ENCODE measurements at places on chromosomes 12 and 14.
A peak's percentile ranks its signal among the peaks of the same experiment; 100 is the strongest.

DNA sequence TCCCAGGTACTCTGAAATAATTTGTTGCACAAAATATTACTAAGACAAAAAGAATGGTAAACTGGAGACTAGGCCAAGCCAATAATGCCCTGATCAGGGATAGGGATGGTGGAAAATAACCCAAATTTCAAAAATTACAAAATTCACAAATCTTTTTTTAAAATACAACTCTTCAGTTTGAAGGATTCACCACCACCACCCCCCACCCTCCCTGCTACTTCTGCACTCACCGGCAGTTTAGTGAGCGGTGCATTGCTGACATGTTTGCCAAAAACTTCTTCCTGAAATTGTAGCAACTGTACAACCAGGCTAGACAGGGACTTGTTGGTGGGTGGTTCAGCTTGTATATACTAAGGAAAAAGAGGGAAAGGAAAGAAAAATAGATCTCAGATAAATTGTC, 2.3 kb downstream of the SMARCC2 start:
- no peak for DNase-seq

GRCh38 chr12:12837025-12837812, 24.1 kb downstream of the DDX47 start:
- peak; percentile 76 for DNase-seq

DNA sequence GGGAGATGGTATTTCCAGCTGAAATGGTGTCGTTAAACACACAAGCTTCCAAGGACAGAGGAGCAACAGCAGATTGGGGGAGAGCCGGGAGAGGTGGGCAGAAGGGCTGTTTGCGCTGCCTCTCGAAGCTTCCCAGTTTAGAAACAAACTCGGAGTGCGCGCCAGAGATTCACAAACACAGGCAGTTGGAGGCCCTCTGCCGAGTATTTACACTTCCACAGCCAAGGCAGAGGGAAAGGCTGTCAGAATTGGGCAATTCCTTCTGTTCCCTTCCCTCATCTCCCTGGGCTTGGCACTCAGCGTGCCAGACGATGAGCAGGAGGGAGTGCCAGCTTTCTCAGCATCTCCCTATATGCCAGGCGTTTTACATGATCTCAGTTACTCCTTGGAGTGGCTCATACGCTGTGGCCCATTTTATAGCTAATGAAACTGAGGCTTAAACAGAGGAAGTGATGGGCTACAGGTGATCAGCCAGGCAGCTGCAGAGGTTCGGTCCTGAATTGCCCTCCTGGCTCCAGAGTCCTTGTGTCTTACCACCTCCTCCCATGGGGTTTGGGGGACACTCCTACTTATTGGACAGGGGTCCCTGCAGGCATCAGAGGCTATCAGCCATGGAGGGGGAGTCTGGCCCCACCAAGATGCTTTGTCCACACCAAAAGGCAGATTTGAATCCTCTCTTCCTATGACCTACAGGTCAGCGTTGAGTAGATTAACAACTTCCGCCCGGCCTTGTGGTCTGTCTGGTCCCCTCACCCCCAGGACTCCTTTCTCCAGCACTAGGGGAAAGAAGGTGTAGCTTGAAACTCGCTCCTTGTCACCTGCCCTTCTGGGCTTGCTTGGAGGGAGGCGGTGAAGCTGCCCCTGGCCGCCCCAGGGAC, 3.1 kb downstream of the FAM222A start:
- DNase-seq, result no peak

DNA sequence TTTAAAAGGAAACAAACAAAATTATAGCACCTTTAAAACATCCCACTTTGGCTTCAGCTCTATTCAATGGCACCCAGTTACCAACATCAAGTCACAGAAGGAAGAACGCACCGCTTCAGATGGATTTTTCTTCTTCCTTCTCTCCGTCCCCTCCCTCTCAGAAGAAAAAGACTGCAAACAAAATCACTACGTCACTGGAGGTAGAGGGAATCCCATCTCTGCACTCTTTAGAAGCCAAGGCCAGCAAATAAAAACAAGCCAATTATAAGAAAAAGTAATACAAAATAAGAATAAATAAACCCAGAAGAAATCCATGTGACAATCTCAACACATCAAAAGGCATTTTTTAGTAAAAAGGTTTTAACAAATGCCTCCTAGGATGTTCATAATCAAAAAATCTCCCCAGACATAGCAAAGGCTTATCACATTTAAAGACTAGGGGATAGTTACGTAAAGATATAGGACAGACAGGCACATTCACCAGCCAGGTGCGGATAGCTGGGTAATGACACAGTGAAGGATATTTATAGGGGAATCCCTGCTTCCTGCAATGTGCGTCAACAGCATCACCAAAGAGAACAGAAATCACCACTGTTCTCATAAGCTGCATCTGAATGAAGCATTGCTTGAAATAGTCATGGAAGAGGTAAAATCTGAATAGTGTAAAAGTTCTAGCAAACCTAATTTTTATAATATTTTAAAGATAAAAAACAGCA, 89.4 kb downstream of the R3HDM2 start:
- no peak for DNase-seq

DNA sequence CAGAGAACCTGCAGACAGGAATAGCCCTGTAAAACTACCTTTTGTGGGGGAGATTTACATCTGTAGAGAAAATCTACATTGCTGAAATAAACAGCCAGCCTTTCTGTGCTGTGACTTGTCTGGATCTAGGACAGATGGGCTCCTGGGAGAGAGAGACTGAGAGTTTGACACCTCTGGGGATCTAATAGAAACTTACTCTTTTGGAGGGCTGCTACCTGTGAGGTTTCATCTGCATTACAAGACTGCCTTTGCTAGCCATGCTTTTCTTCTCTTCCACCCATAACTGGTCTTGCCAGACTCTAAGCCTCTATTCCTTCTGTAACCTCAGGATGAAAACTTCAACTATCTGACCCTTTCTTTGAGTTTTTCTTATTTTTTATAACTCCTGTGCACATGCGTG, 452.6 kb downstream of the ZFP36L1 start:
- no peak for DNase-seq

DNA sequence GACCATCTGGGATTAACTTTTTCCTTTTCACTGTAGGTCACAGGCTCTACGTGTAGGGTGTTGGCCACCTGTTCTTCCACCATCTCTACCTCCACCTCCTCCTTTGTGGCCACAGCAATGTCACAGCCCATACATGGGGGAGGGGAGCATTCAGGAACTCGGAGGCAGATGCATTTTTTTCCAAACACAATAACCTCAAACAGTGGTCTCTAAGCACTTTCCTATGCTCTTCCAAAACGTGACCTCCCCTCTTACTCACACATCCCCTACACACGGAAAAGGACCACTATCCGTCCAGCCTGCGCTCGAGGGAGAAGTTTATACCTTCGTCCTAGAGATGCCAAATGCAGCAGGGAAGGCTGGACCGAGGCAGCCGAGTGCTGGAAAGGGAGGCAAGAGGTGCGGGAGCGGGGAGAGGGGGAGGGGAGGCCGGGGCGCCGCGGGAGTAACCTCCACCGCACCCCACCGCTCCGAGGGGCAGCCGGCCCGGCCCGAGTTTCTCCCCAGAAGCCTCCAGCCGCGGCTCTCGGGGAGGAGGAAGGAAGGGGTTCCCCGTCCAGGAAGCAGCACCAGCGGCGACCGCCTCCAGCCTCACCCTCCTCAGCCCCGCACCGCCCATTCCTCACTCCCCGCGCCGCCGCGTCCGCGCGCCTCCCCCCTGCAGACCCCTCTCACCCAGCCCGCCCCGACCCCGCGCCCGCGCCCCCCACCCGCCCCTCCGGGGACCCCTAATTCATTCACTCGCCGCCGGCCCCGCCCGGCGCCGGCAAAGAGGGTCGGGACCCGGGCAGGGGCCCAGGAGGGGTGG, 594 bp downstream of the KRAS start:
- peak; percentile 30 for DNase-seq

DNA sequence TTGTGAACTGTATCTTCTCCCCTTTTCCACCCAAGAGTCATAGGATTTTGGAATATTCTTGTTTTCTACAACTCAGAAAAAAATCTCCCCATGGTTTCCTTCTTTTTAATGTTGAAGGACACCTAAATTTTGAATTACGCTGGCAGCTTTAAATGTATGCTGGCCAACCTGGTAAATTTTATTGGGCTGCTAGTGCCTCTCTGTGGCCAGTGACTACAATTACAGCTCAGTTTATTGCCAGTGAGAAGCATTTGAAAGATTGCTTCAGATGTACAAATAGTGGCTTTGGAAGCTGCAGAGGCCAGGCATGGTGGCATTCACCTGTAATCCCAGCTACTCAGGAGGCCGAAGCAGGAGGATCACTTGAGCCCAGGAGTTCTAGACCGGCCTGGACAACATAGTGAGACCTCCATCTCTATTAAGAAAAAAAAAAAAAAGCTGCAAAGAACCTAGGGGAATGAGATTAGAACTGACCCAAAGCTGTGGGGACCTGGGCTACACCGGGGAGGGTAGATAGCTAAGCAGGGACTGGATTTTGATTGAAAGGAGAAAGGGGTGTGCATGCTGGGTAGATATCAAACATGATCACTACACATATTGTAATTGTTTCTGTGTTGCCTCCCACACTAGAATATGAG, 7.6 kb upstream of the RAB21 start:
- DNase-seq, result peak; percentile 35

DNA sequence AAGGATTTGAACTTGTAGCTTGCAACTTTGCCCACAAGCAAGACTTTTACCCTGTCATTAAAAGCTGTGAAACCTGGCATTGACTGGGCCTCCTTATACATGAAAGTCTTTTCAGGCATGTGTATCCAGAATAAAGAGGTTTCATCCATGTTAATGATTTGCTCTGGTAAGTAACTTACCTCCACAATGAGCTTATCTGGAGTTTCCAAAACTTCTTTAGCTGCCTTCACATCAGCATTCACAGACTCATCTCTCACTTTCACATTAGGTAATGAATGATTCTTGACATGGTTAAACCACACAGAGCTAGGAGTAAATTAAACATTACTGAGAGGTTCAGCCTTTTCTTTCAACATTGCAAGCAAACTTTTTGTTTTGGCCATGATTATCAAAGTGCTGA, 234.4 kb upstream of the CLEC14A start:
- DNase-seq, result no peak

DNA sequence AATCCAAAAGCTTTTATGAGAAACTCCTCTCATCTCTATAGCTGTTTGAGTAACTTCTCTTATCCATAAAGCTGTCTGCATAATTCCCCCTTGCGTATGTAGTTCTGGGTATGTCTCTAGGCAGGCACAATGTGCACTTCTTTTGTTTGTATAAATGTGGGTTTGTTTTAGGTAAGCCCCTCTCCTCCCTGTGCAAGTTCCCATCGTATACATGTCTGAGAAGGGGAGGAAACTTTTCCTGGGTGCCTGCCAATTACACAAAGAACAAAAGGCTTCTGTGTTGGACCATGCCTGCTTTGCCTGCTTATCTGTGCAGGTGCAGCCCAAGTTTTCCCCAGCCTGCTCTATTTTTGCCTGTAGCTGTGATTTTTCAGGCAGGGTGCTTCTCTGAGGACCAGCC, 96.7 kb downstream of the CCER1 start:
- DNase-seq, result no peak

- no peak for DNase-seq
Measured at GRCh38 chr14:68519671-68520187, 273.1 kb downstream of the ZFP36L1 start.

DNA sequence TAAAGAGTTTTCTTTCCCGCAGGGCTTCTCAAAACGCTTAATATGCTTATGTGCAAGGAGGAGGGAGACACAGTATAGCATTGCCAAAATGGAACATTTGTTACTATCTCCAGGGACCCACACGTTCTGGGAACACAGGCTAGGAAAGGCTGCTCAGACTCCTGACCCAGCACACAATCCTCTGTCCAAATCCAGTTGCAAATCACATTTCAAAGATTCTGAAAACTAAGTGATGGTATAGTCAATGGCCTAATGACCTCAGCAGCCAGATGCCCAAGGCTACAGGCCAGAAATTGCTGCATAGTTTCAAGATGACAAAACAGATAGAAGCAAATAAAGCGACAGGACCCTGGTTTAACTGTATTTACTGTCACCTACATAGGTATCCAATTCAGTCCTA, 97.0 kb upstream of the GRIP1 start:
- no peak for DNase-seq

DNA sequence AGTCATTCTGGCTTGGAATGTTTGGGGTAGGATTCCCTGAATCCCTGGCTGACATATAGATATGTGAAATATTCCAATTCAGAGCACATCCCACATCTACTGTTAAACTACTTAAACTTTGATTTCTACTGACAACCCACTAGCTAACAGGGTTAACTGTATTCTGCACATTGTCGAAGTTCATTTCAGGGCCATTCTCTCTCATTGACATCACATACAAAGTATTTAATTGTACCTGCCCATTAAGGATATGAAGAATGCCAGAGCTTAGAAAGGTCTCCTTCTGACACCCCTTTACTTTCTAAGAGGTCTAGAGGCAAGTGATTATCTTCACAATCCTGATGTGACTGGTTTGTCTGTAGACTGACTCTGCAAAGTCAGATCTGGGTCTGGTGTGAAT, 2.8 kb upstream of the DCN start:
- no peak for DNase-seq

DNA sequence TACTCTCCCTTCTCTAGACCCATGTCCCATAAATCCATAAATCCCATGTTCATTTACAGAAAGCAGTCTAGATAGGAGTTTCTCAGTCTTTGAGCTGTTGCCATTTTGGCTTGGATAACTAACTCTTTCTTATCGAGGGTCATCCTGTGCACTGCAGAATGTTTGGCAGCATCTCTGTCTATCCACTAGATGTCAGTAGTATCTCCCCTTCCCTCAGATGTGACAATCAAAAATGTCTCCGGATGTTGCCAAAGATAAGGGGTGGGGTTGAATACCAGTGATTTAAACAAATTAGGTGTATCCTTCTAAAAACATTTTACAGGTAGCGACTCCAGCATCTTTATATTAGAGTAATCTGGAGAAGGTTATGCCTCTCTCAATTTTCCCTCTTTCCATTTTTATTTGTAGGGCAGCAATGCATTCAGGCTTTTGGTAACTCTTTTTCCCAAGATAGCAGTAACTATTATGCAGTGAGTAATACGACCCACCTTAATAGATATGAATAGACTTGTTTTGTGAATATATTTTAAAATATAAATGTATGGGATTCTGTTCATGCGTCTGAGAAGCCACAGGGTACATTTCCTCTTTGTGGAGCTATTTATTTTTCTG, 100.7 kb downstream of the LRRK2 start:
- no peak for DNase-seq

DNA sequence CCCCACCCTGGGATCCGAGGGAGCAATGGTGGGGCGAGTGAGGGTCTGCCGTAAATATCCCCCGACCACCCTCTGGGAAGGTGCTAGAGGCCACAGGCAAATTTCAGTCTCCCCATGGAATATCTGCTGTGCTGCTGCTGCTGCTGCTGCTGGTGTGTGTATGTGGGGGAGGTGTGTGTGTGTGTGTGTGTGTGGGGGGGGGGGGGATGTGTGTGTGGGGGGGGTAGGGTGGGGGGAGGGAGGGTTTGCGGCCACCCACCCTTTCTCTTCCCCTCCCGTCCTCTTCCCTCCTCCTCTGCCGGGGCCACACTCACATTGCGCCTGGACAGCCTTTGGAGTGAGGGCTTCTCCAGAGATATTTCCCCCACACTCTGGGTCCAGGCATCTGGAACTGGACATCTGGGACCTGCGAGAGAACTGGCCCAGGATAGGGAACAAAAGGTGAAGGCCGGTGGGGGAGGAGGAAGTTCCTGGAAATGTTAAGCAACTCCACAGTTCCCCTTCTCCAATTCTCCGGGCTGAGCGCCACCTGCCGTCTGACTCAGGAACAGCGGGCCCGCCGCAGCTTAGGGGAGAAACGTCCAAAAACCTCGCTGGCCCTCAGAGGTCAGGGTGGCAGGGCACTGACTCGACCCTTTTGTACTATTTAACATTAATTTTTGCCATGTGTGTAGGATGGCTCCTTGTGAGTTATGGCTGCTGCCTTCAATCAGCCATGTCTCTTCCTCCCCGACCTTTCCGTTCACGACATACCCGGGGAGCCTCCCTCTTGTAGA, at the start of gene C1RL:
C1RL (minus strand) TSS at position 419 of the 776 bp plus-strand sequence; CDS start at position 385, 34 bp downstream.
- peak; percentile 79 for DNase-seq

- no peak for DNase-seq
Measured at GRCh38 chr12:84919271-84919670, 6.7 kb upstream of the SLC6A15 start.

Measured in stimulated activated CD4-positive, alpha-beta T cell treated with anti-CD3 and anti-CD28 coated beads, Interleukin-1b, Interleukin-23, amount 100 ng/mL, for 48 hours (primary cell).